Iris pigment epithelial cell (primary cell): ENCODE measurements at places on chromosomes 12 and 14.

DNA sequence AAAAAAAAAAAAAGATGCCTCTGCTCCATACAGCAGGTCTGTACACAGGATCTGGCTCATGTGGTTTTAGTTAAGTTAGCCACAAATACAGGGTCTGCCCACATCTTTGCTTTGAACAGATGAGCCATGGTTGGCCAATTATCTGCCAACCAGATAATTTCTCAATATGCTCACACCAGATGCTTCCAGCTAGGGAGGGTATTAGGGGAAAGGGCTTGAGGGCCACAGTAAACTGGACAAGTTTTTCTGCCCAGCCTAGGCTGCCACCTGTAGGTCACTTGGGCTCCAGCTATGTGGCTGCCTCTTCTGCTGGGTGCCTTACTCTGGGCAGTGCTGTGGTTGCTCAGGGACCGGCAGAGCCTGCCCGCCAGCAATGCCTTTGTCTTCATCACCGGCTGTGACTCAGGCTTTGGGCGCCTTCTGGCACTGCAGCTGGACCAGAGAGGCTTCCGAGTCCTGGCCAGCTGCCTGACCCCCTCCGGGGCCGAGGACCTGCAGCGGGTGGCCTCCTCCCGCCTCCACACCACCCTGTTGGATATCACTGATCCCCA lies 776 bp downstream of the RDH5 start:
- DNase-seq, result peak; percentile 84

DNA sequence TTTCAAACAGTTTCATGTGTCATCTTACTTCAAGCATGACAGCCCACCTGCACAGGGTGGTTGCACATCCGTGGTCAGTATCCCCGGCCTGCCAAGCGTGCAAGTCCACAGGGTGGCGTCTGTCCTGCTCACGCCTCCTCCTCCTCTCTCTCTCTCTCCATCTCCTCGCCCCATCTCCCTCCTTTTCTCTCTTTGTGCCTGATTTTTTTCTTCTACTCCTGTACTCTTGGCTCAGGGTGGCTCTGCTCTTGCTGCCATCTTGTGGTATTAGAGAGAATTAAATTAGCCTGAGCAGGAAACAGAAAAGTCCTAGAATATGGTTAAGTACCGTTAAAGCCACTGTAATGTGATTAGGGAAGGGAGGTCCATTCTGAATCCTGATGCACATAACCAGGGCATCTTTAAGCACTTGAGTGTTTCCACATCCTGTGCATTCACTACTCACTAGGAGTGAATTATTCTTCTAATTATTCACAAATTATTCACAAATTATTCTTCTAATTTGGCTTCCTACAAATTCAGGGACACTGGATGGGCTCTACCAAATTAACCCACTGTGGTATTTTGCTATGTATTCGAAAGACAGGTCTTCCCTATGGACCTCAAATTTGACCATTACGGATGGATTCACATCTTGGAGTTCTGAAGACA lies 25.5 kb upstream of the DTX1 start:
- DNase-seq, result peak; percentile 64

DNA sequence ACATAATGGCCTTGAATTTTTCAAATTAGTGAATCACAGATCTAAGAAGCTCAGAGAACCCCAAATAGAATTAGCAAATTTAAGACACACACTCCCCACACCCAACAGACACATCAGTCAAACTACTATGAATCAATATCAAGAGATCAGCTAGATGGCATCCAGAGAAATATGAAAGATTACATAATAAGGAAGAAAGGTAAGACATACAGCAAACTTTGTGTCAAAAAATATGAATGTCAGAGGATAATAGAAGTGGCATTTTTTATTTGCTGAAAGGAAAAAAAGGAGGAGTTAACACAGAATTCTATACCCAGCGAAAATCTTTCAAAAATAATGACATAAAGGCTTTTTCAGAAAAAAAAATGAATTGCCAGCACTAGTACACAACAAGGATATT lies 110.5 kb upstream of the COCH start:
- DNase-seq, result no peak

GRCh38 chr14:93133464-93133863 lies 17.7 kb upstream of the ITPK1 start:
- peak; percentile 87 for DNase-seq

- DNase-seq, result no peak
Observed at GRCh38 chr14:30751646-30752416, 122.5 kb upstream of the COCH start.
